ENCODE measurements at places on chromosomes 7 and 10. TPM values are rescaled to one million over a fixed set of nuclear protein-coding genes. Genes with fewer than 3 reads are reported as not detected.

The NEUROG3 gene
- total RNA-seq, result not detected

The CC2D2B gene
- total RNA-seq, result 0.76 TPM

The CADPS2 gene
- total RNA-seq, result not detected

The GSTO2 gene
- total RNA-seq, result 1.2 TPM

The SUFU gene
- total RNA-seq, result 13.3 TPM

The UPK3B gene
- total RNA-seq, result 0.46 TPM

The PROSER2 gene
- not detected for total RNA-seq

The IFIT1 gene
- total RNA-seq, result 9.8 TPM

The COL1A2 gene
- 4.6 TPM for total RNA-seq

The ADRA2A gene
- total RNA-seq, result not detected

The GCC1 gene
- total RNA-seq, result 20.7 TPM

The TMEM270 gene
- total RNA-seq, result not detected

The ATAD1 gene
- total RNA-seq, result 49.3 TPM

The MYL10 gene
- total RNA-seq, result not detected

The TRIM73 gene
- 12.4 TPM for total RNA-seq

The ABCB1 gene
- total RNA-seq, result 2.5 TPM

The GRM8 gene
- not detected for total RNA-seq

The OPALIN gene
- not detected for total RNA-seq

The LRRC72 gene
- total RNA-seq, result not detected

The CFAP69 gene
- not detected for total RNA-seq

The ITGA8 gene
- not detected for total RNA-seq

The TMEM176A gene
- not detected for total RNA-seq

The CCDC126 gene
- 8.6 TPM for total RNA-seq

The KMT2C gene
- 68.6 TPM for total RNA-seq

The CDK14 gene
- total RNA-seq, result 0.39 TPM

The TAS2R41 gene
- total RNA-seq, result not detected

The PAX4 gene
- total RNA-seq, result not detected

The SPRN gene
- not detected for total RNA-seq

The FGFBP3 gene
- 1.3 TPM for total RNA-seq

The CYP3A5 gene
- not detected for total RNA-seq

The CPA2 gene
- not detected for total RNA-seq

The C10orf71 gene
- not detected for total RNA-seq

The LBX1 gene
- not detected for total RNA-seq

The VPS37D gene
- 0.15 TPM for total RNA-seq

The GPR26 gene
- not detected for total RNA-seq

The TMEM236 gene
- 0.02 TPM for total RNA-seq

The HMX3 gene
- total RNA-seq, result not detected

The UTF1 gene
- not detected for total RNA-seq

The GNAT3 gene
- total RNA-seq, result not detected

The MUC12 gene
- total RNA-seq, result not detected

The FOXI2 gene
- total RNA-seq, result not detected

The CDHR1 gene
- total RNA-seq, result 0.07 TPM

The RELN gene
- not detected for total RNA-seq

The CTAGE6 gene
- 1.7 TPM for total RNA-seq

The TRIM74 gene
- total RNA-seq, result 2.6 TPM

The IL15RA gene
- total RNA-seq, result 31.2 TPM

The PNLIPRP3 gene
- total RNA-seq, result not detected

The HPS6 gene
- 24.1 TPM for total RNA-seq

The CD36 gene
- not detected for total RNA-seq

The NXPH1 gene
- not detected for total RNA-seq

The GNG11 gene
- not detected for total RNA-seq

The GPRIN2 gene
- total RNA-seq, result not detected

The RNF133 gene
- total RNA-seq, result not detected

The LEP gene
- total RNA-seq, result not detected
